Stimulated activated CD4-positive, alpha-beta T cell treated with anti-CD3 and anti-CD28 coated beads, Interleukin-4, amount 100 ng/mL, for 48 hours (primary cell): ENCODE measurements at places on chromosomes 16 and 17.
A peak's percentile ranks its signal among the peaks of the same experiment; 100 is the strongest.

DNA sequence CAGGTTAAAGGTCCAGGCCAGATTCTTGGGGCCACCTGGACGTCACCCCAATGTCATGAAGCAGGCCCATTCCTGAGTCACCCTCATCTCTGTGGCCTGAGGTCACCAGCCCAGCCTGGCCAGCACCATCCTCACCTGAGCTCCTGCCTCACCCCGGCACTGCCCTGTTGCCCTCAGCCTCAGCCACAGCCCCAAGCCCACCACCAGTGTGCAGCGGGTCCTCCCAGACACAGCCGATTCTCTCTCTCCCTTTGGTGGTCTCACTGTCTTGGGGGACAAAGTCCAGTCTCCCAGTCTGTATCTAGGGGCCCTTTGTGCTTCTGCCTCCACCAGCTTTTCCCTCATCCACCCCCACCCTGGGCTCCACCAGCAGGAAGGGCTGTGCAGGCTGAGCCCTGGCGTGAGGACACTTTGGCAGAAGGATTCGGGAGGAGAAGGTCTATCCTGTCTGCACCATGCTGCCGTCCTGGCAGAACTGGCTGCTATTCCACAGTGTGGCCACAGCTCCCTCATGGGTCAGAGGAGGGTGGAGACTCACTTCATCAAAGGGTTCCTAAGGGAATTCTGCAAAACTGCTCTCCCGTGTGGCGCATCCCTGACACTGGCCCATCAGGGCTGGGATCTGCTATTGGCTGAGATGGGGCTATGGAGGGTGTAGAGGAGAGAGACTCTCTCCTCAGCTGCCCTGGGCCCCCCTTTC is 64.3 kb downstream of the PRMT7 start:
- no peak for DNase-seq

- no peak for DNase-seq
These were observed 266.7 kb upstream of the CDH11 start for GRCh38 chr16:65388592-65388991.

DNA sequence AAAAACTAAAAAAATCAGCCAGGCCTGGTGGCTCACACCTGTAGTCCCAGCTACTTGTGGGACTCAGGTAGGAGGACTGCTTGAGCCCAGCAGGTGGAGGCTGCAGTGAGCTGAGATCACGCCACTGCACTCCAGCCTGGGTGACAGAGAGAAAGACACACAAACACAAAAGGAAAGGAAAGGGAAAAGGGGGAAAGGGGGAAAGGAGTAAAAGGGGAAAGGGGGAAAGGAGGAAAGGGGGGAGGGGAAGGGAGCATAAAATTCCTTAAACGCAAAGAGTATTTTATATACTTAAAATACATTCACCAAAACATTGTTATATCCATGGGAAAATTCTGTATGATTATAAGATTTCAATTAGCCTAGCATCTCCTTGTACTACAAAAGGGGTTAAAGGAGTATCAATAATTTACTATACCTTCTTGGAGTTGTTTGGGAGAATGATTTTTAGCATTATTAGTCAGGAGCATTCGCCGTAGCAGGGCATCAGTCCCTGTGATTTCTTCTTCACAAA is 17.3 kb upstream of the BRIP1 start:
- DNase-seq: no peak

GRCh38 chr17:43667947-43668348 is 6.2 kb upstream of the MEOX1 start:
- DNase-seq: no peak

DNA sequence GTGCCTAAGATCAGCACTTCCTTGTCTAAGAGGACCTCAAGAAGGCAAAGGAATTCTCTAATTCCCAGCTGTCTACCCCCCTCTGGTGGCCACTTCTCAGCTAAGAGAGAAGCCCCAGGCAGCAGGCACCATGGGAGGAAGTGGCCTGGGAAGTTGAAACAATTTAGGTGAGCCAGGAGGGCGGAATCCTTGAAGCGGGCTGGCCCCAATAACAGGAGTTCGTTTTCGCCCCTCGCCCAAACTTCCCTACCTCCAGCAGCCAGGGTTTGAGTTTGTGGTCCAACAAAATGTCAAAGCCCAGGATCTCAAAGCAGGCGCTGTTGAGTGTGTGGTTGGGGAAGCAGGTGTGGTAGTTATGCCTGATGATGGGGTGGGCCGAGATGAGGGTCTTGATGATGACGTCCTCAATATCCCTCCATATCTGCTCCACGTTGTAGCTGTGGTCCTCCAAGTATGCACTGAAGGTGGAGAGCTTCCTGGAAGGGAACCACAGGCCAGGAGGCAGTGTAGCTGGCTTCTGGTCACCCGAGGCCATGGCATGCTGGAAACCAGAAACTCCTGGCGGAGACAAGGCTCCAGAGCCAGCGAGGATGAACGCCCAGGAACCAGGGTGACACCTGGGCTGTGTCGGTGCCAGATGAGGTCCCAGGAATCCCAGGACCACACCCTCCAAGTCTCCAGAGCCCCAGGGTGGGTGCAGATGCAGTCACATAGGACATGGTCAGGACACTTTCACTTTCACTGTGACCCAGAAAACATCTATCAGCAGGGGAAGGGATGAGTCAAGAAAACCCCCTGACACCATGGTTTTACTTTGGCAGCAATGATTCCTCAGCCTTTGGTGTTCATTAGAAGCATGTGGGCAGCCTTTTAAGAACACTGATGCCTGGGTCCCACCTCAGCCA is 25.6 kb downstream of the TTLL6 start:
- DNase-seq: no peak

DNA sequence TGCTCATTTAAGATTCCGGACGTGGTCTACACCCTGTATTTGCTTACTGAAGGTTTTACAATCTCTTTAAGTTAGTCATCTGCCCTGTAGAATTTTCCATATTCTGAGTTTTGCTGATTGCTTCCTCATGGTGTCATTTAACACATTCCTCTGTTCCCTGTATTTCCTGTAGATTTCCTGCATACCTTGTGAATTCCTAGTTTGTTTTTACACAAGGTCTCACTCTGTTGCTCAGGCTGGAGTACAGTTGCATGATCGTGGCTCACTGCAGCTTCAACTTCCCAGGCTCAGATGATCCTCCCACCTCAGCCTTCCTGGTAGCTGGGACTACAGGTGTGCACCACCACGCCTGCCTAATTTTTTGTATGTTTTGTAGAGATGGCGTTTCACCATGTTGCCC is 66.8 kb downstream of the CMIP start:
- no peak for DNase-seq

DNA sequence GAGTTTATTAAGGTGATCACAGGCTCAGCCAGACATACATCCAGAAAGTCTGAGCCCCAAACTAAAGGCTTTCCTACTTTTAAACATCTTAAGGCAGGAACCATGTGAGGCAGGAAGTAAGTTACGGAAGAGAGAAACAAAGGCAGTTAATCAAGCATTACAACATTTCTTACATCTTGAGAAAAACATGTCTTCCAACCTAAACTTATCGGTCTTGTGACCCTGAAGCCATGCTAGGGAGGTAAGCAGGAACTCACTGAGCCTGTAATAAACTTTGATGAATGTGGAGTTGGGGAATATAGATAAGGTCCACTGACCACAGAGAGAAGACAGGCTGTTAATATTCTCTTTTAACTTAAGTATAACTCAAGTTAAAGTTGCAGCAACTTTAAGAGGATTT is 3.5 kb upstream of the ACSM3 start:
- no peak for DNase-seq

- DNase-seq: no peak
These were observed 847.7 kb upstream of the RBFOX1 start for GRCh38 chr16:6484935-6485334.

GRCh38 chr17:12727076-12727760 is 61.5 kb downstream of the MYOCD start:
- no peak for DNase-seq

- no peak for DNase-seq
These were observed 9.3 kb downstream of the ZACN start for GRCh38 chr17:76088041-76088867.

DNA sequence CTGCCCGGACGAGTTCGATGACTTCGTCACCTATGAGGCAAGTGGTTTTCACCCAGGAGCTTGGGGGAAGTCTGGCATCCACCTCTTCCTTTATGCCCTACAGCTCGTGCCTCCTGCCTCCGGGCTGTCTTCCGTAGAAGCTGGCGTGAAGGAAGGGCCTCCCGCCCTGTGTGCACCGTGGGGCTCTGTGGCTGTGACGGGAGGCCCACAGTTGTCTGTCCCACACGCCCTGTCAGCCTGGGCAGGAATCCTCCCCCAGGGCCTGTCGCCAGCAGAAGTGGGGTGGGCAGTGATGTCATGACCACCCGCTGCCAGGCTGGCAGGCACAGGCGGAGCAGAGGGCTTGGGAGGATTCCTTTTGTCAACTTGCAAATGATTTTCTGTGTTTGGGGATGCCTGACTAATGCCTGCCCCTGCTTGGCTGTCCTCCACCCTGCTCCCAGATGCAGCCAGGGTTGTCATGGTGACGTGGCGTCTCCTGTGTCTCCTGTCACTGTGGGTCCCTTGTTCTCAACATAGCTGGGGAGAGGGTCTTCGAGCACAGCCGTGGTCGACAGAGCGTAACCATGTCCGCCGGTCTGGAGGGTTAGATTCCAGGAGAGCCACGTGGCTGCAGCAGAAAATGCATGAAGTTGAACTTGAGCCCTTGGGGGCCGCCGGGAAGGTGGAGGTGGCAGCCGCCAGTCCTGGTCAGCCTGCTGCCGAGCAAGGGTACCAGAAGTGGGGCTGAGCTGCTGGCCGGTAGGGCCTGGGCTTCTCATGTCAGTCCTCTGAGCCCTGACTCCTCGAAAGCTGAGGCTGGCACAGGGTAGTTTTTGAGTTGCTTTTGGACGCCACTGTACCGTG is 46.1 kb downstream of the RAB11FIP3 start:
- no peak for DNase-seq

DNA sequence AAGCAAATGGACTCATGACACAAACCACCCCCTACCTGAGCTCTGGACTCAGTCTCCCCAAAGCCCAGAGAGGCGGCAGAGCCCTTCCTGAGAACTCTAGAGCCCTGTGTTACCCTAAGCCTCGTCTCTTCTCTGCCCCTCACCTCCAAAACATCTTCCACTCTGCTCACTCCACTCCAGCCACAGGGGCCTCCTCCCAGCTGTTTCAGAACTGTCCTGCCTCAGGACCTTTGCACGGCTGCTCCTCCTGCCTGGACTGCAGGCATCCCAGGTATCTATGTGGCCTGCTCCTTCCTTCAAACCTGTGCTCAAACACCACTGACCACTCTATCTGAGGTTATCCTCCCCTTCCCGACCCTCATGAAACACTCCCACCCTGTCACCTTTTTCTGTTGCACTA is 12.9 kb upstream of the LITAF start:
- DNase-seq: no peak

- no peak for DNase-seq
These were observed 7.8 kb upstream of the RNASEK start for GRCh38 chr17:7004398-7005253.

GRCh38 chr16:87431926-87432325 is 39.8 kb downstream of the MAP1LC3B start:
- DNase-seq: no peak

- no peak for DNase-seq
These were observed 78.1 kb downstream of the SKAP1 start for GRCh38 chr17:48351911-48352332.

GRCh38 chr17:63698381-63698885 is 1.5 kb downstream of the LIMD2 start:
- DNase-seq: no peak

GRCh38 chr16:76956394-76956793 is 234.6 kb upstream of the MON1B start:
- DNase-seq: no peak

DNA sequence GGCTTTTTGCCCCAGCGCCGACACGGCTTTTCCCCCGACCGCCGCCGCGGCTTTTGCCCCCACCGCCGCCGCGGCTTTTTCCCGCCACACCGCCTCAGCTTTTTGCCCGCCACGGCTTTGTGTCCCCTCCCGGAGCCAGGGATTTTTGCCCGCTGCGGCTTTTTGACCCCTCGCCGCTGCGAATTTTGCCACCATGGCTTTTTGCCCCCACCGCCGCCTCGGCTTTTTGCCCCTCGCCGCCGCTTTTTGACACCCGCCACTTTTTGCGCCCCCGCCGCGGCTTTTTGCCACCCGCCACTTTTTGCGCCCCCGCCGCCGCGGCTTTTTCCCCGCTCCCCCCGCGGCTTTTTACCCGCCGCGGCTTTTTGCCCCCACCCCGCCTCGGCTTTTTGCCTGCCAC is 1342.5 kb downstream of the TP53TG3F start:
- DNase-seq: no peak

GRCh38 chr17:67824735-67825626 is at the start of gene BPTF:
BPTF (plus strand) TSS chr17:67825503; CDS start chr17:67825725, 222 bp downstream.
- peak; percentile 84 for DNase-seq

DNA sequence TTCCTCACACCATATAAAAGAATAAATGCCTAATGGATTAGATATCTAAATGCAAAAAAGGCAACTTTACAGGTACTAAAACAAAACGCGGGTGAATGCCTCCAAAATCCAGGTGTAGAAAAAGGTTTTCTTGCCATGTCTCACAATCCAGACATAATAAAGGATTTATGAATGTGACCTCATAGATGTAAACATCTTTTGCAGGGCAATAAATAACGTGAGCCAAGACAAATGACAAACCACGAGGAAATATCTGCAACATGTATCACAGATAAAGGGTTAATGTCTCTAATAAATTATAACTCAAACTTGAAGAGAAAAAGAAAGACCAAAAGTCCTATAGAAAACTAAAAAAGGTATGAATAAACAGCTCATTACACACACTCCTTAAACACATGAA is 180.7 kb downstream of the PARN start:
- no peak for DNase-seq

GRCh38 chr17:62994931-62995330 is 28.9 kb downstream of the TANC2 start:
- no peak for DNase-seq

GRCh38 chr16:30797670-30798309 is 10.8 kb upstream of the ZNF629 start:
- no peak for DNase-seq

DNA sequence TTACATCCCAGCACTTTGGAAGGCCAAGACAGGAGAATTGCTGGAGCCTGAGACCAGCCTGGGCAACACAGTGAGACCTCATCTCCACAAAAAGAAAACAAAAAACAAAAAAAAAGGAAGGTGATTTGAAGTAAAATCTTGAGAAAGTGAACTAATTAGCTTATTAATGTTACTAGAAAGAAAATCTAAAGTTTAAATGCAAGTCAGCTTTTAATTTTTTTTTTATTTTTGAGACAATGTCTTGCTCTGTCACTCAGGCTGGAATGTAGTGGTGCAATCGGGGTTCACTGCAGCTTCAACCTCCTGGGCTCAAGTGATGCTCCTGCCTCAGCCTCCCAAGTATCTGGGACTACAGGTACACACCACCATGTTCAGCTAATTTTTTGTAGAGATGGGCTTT is 3.5 kb upstream of the CTCF start:
- DNase-seq: no peak

- DNase-seq: no peak
These were observed 176.4 kb upstream of the MYOCD start for GRCh38 chr17:12489325-12489724.

DNA sequence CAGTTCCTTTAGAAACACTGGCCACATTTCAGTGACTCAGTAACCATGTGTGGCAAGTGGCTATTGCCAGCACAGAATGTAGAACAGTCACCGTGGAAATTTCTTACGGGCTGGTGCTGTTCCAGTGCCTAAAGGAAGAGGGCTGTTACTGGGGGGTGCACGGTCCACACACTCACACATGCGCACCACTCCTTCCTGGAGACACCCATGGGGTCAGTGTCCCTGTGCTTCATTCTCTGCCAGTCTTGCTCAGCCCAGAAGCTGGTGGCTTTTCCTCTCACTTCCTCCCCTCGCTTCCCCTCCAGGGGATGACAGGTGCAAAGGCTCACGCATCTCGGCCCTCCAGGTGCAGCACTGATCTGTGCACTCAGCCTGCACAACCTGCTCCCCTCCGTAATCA is 115.6 kb downstream of the CCDC182 start:
- DNase-seq: no peak
